Fibroblast of the aortic adventitia (primary cell): ENCODE measurements at places on chromosomes 6 and 20.
A peak's percentile ranks its signal among the peaks of the same experiment; 100 is the strongest.

GRCh38 chr6:7960848-7961247 lies 50.3 kb upstream of the TXNDC5 start:
- DNase-seq: no peak

GRCh38 chr6:69305456-69305855 lies 491.4 kb downstream of the LMBRD1 start:
- DNase-seq: no peak

- no peak for DNase-seq
Measured at GRCh38 chr6:61203966-61204496, 1082.0 kb downstream of the KHDRBS2 start.

DNA sequence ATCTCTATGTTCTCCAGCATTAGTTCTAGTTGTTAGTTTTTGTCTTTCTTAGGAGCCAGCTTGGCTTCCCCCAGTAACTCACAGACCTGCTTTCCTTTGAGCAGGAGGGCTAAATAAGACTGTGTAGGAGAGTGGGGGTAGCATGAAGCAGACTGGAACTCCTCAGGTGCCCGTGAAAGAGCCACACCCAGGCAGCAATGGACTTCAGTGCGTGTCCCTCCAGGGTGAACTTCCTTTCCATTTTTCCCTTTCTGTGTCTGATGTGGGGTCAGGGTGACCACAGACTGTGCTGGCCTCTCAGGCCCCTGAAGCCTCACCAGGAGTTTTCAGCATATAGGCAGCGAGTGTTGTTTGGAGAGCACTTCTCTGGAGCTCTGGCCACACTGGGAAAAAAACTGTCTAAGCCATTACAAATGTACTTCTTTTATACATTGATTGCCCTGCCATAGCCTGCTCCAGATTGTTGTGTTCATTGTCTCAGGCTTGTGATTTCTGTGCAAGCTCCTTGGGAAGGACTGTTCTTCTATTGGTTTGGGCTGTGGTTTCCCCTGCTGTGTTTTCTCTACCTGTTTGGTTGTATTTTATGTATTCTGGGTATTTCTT lies 55.7 kb downstream of the SH3BGRL2 start:
- DNase-seq: no peak

DNA sequence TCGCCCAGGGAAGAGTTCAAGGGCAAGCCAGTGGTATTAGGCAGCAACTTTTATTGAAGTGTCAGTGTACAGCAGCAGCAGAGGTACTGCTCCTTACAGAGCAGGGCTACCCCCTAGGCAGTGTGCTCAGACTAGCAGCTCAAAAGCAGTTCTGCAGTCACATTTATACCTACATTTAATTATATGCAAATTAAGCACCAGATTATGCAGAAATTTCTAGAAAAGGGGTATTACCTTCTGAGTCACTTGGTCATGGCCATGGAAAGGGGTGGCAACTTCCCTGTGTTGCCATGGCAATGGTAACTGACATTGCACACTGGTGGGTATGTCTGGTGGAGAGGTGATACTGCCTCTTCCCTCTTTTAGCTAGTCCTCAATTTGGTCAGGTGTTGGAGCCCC lies 2.1 kb upstream of the ZKSCAN4 start:
- DNase-seq: no peak

- DNase-seq: no peak
Measured at GRCh38 chr20:44023515-44024371, 109.1 kb downstream of the TOX2 start.

DNA sequence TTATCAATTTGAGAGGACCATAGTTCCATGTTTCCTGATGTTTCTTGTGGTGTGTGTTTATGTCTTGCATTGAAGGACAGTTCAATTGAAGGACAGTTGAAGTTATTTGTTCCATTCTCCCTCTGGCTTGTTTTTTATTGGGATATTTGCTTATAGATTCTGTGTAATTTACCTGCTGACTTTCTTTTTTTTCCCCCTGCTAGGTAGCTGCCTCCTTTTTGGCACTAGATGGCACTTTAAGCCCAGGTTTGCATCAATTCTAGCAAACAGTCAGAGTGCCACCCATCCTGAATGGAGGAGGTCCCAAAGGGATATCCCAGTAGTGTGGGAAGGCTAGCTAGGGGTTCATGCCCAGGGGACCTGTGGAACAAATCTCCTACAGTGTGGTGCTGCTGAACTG lies 78.1 kb downstream of the CFAP61 start:
- peak; percentile 4 for DNase-seq

DNA sequence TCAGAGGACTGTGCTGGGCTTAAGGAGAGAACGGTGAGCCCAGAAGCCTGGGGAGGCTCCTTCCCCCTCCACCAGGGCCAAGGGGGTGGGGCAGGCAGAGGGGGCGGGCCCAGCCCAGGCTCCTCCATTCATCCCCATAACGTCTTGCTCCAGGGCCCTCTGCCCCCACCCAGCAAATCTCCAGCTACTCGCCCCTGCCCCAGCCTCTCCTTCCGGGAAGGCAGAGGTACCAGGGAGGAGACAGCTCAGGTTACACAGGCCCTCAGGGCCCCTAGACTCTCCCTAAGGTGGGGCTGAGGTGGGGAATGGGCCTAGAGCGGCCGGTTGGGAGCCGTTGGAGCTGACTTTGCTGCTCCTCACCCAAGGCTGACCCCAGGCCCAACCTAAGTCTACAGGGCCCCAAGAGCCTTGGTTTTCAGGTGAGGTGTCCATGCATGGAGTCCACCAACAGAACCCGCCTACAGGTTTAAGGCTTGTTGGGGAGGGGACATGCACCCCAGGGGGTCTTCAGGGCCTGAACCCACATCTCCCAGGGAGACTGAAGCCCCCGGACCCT lies 1.2 kb downstream of the LAMA5 start:
- no peak for DNase-seq

DNA sequence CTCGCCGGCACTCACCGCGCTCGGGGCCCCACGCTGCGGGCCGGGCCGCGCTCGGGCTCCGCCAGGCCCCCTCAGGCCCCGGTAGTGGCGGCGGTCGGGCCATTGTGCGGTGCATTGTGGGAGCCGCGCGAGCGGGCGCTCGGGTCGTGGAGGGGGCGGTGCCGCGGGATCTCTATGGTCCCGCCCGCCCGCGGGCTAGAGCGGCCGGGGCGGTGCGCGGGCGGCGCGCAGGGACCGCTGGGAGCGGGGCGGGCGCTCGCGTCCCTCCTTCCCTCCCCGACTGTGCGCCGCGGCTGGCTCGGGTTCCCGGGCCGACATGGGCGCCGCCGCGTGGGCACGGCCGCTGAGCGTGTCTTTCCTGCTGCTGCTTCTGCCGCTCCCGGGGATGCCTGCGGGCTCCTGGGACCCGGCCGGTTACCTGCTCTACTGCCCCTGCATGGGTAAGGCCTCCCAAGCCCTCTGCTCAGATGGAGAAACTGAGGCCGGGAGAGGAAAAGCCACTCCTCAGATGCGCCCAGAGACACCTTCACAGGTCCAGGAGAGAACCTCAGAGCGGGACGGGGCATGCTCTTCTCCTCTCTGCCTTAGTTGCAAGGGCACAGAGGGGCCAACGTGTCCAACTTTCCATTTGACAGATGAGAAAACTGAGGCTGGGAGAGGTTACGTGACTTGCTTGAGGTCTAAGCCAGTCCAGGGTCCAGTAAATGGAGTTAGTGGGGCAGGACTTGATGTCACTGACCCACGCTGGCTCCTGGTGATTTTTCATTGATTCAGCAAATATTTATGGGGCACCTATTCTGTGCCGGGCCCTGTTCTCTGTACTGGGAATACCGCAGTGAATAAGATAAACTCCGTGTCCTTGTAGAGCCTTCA lies at the start of the genes PLAGL2 and POFUT1:
Gene PLAGL2, minus strand, starts transcription at position 118 of the 873 bp plus-strand sequence. CDS start 5,565 bp downstream, outside the sequence.
Gene POFUT1, plus strand, starts transcription at position 255 of the 873 bp plus-strand sequence. Its CDS starts 62 bp downstream, at position 317.
- DNase-seq: peak; percentile 74

- peak; percentile 63 for DNase-seq
Measured at GRCh38 chr6:118712969-118713368, 61.6 kb upstream of the CEP85L start.

- DNase-seq: no peak
Measured at GRCh38 chr6:131683479-131683878, 17.7 kb downstream of the OR2A4 start.

GRCh38 chr6:133965817-133966360 lies 12.9 kb downstream of the TBPL1 start:
- no peak for DNase-seq

- no peak for DNase-seq
Measured at GRCh38 chr6:117028256-117028655, 151.2 kb downstream of the RFX6 start.

DNA sequence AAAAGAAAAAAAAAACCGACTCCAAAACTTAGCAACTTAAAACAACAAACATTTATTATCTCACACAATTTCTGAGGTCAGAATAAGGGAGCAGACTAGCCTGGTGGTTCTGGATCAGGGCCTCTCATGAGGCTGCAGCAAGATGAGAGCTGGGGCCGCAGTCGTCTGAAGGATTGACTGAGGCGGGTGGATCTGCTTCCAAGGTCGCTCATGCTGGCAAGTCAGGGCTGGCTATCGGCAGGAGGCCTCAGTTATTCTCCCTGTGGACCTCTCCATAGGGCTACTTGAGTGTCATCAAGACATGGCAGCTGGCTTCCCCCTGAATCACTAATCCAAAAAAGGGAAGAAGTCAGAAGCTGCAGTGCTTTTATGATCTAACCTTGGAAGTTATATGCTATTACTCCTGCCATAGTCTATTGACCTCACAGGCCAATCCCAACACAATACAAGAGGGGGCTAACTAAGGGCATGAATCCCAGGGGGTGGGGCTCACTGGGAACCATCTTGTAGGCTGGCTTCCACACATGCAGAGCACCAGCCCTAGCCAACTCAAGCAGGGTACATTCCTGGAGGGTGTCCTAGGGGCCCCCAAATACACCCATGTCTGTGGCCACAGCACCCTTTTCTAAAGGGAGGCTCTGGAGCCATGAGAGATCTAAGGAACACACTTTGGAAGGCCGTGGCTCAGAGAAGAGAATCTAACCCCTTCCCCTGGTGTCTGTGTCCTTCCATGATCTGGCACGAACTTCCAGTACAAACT lies 11.3 kb downstream of the EBF4 start:
- no peak for DNase-seq

DNA sequence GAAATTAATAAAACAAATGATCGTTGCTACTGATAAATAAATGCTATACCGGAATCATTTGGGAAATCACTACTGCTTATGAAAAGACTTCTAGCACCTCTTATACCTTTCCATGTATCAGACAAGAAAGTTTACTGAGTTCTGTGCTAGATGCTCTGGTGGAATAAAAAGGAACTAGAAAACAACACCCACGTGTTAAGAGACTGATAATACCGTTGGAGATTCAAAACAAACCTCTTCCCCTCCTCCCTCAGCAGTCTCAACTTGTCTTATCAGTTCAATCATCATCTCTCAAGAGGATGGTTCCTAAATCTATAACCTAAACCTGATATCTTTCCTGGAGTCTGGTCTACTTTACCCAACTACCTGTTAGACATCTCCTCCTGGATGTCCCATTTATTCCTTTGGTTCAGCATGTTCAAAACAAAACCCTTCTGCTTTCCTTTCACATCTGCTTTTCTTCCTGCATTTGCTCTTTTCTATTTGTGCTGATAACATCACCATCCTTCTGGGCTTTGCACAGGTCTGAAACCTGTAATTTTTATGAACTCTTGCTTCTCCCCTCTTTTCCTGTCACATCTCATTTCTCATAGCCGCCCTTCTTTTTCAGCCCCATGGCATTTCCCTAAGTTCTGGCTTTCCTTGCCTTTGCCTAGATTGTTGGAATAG lies 122.2 kb downstream of the COL19A1 start:
- DNase-seq: no peak

GRCh38 chr6:100463630-100464161 lies 1.0 kb downstream of the SIM1 start:
- DNase-seq: no peak

DNA sequence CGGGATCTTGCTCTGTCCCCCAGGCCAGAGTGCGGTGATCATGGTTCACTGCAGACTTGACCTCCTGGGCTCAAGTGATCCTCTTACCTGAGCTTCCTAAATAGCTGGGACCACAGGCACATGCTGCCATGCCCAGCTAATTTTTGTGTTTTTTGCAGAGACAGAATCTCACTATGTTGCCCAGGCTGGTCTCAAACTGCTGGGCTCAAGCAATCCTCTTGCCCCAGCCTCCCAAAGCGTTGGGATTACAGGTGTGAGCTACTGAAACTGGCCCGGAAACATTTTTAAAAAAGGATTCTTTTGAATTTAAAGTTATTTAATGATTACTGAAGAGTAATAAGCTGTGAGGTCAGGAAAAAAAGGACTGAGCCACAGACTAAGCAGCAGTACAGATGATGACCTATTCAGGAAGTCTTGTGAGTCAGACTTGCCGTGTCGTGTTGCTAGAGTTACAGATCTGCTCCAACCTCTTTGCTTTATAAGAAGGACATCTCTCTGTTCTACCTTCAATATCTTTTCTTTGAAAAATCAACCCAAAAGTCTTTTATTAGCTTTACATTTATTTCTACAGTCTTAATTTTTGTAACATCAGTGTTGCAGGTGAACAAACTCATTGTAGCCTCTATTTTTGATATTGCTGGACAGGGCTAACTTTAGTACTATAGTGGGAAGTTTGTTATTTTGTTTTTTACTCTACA lies 108.7 kb downstream of the NCOA3 start:
- peak; percentile 81 for DNase-seq

GRCh38 chr20:59082981-59083380 lies 40.4 kb upstream of the PRELID3B start:
- peak; percentile 28 for DNase-seq

- no peak for DNase-seq
Measured at GRCh38 chr6:132971676-132972075, 157.3 kb downstream of the RPS12 start.

DNA sequence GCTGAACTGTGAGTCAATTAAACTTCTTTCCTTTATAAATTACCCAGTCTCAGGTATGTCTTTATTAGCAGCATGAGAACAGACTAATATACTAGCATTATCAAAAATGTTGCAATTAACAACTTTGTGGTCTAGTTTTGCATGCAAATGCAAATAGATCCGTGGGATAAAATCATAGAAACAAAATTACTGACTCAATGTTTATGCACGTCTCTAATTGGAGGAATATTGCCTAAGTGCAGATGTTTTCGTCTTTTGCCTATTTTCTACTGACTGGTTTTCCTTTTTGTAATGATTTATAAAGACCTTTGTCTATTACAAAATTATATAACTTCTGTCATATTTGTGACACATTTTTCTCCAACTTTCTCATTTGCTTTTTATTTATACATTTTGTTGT lies 51.9 kb downstream of the SYNE1 start:
- no peak for DNase-seq

GRCh38 chr6:73577676-73578075 lies 56.8 kb upstream of the EEF1A1 start:
- peak; percentile 29 for DNase-seq

DNA sequence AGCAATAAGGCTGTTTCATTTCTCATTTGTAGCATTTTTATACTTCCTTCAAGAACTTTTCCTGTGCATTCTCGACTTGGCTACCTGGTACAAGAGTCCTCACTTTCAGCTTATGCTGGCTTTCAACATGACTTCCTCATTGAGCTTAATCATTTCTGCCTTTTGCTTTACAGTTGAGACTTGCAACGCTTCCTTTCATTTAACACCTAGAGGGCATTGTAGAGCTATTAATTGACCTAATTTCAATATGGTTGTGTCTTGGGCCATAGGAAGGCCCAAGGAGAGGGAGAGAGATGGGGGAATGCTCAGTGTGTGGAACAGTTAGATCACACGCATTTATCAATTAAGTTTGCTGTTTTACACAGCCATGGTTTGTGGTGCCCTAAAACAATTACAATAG lies 37.2 kb downstream of the SLC22A2 start:
- DNase-seq: no peak

GRCh38 chr6:18997375-18997826 lies 610.3 kb downstream of the RNF144B start:
- peak; percentile 57 for DNase-seq
